Fibroblast of mammary gland (primary cell): ENCODE measurements at places on chromosomes 2 and 18.
A peak's percentile ranks its signal among the peaks of the same experiment; 100 is the strongest.

DNA sequence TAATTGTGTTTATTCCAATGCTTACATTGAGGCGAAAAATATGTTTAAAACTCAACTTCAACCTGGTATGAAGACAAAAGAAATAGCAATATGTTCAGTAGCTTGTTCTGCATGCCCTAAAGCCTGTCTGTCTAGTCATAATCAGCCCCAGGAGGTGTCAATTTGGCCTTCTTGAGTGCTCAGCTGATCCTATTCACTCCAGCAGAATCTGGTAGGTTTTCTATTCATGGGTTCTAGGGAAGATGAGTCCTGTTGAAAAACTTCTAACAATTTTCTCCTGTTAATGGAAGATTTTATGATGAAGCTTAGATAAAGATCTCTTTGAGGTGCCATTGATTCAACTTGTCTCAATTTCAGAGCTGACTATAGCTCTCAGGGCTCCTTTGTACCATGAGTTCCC lies 402.0 kb upstream of the UBE2E3 start:
- no peak for DNase-seq

DNA sequence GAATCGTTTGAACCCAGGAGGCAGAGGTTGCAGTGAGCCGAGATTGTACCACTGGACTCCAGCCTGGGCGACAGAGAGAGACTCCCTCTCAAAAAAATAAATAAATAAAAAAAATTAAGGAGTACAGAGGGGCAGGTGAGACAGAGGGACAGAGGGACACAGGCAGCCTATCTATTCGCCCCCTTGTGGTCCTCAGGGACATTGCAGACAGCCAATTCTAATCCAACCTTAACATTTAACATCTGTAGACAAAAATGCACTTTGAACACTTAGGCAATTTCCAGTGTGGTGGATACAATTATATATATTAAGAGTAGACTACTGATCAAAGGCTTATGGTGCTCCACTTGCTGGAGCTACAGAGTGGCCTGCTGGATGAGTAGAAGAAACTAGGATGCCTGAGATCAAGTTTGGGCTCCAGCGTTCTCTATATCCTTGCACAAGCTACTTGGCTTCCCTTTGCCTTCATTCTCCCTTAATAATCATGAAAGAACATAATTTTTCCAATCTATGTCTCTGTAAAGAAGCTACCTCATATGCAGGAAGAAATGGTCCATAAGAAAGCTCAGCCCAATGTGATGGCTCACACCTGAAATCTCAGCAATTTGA lies 8.2 kb upstream of the SMARCAL1 start:
- DNase-seq = peak; percentile 52

DNA sequence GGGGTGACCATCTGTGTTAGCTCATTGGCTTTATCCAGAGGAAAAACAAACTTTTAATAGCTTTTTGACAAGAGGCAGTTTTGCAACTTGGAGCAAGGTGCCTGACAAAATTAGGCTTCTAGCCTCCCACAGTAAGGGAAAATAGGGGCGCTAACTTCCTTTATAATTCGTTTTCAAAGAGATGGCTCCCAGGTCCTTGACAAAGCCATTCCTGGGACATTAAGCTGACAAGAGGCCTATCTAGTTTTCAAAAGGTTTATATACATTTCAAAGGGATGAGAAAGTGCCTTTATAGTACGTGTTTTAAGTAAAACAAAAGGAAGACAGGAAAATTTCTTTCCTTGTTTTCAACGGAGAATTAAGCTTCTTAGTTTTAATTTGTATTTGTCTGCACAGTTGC lies 159.4 kb upstream of the GCFC2 start:
- no peak for DNase-seq

DNA sequence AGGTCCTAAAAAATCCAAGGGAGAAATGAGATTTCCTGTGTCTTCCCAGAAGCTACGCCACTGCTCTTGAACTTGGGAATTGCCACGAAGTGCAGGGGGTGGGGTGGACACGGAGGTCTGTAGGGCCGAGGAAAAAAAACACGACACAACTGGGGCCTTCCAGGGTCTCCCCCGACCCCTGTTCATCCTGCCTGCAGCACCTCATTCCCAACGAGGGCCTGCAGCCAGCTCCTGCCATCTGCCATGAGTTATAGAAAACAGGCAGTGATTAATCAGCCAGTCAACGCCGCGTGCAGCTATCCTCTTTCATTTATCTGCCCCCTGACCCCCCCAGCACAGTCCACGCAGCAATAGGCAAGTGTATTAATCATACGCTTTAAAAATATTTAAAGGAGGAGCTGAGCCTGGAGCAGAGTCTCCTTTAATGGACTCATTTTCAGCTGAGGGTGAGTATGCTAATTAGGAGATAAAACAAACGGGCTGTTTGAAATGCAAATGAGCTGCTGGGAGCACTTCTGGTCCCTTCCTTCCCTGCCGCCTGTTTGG lies 209.9 kb downstream of the TFCP2L1 start:
- DNase-seq = peak; percentile 96

GRCh38 chr18:7669361-7669760 lies 102.2 kb downstream of the PTPRM start:
- DNase-seq = no peak

DNA sequence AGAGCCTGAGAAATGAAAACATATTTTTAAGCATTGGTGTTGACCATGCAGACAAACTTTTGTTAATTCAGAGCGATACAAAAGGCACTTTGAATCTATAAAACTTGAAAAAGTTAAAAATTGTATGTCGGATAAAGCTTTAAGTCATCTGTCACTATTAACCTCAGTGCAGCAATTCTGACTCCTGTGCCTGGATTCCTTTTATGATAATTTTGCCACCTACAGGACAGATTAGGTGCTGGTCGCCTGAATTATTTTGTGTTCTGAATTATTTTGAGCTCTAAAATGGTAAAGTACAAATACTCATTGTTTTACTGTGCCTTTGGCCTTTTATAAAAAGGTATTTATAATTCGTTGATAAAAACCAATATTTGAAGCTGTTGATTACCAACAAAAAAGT lies 19.4 kb upstream of the RNF138 start:
- no peak for DNase-seq

- DNase-seq = peak; percentile 86
Observed at GRCh38 chr2:20430461-20431300, 16.2 kb upstream of the RHOB start.

DNA sequence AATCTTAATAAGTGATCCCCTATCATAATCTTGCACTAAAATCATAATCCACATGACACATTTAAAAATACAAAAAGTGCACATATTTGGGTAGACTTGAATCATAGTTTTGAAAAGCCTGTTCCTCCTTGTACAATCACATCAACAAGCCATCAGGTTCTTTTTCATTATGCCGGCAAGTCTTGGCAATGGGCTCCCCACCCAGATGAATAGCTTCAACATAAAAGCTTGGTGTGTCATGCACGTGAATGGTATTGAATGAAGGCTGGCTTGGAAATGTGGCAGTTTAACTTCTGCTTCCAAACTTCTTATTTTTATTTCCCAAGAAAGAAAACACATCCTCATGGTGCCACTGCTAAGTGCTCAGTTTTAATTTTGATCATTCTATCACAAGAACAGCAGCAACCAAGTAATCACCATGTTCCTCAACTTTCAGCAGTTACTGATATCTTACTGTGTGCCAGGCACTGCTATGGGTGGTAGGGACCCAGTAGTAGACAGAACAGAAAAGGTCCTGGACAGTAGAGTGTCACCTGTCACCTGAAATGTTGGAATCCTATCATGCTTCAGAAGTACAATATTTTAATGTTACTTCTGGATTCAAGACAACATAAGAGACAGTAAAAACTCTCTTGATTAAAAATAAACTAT lies 89.9 kb downstream of the AP1S3 start:
- no peak for DNase-seq

DNA sequence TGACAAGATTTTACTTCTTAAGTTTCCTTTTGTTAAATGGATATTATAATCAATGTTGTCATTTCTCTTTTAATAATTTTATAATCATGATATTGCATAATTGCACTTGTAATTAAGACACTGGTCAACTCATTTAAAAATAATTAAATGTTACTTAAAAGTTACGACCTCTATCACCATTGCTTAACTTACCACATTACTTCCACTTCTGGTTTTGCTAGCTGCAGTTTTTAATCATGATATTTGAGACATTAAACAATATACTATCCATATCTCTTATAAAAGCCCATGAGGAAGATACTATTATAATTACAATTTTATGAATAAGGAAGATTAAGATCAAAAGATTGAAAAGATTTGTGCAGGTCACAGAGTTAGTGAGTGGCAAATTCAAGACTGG lies 502.0 kb downstream of the RNF144A start:
- no peak for DNase-seq

GRCh38 chr2:143906850-143907249 lies 613.1 kb downstream of the ZEB2 start:
- no peak for DNase-seq

- peak; percentile 73 for DNase-seq
Observed at GRCh38 chr2:230796280-230796862, 68.4 kb upstream of the ITM2C start.

GRCh38 chr2:64439194-64439593 lies 14.8 kb upstream of the LGALSL start:
- DNase-seq = no peak

- no peak for DNase-seq
Observed at GRCh38 chr2:7262727-7263126, 345.5 kb downstream of the RNF144A start.

- no peak for DNase-seq
Observed at GRCh38 chr2:198916548-198917080, 541.1 kb downstream of the SATB2 start.

DNA sequence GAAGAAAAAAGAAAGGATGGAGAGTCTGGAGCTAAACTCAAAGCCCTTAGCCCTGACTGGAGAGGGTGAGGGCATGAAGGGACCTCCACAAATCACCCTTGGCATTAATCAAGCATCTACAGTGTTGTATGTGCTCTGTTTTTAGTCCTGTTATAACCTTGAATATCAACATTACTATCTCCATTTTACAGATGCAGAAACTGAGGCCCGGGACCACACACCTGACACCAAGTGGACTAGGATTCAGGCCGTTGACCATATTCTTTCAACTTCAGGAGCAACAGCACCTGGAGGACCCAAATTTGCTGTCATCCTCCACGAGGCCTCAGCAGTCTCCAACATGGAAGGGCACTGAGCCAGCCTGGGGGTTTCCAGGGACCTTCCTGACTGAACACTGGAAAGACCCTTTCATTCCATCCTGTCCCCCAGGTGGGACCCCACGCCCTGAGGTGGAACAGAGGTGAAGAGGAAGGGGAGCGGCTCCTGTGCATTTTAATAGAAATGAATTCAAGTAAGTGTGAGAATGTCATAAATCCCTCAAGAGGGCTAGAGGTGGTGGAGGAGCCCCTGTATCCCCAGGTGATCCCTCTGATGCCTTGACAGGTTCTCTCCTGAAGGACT lies 41.0 kb downstream of the SERTAD2 start:
- DNase-seq = no peak

DNA sequence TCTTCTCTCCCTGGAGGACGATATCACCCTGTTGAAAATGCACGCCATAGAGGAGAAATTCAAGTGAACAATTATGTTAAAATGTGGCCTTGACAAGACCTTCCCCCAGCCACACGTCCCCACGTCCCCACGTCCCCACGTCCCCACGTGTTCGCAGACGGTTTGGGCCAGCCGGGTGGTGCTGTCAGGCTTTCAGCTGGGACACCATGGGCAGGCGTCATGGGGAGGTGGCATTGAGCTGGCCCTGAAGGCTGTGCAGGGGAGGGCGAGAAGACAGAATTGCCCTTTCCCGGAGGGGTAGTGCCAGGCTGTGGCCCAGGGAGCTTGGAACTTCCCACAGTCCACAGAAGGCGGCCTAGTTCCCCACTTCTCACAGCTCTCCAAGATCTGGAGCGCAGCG lies 240.7 kb upstream of the RAB6C start:
- no peak for DNase-seq

GRCh38 chr2:228646061-228646460 lies 464.6 kb upstream of the SPHKAP start:
- peak; percentile 77 for DNase-seq

- DNase-seq = no peak
Observed at GRCh38 chr18:74508821-74509225, 12.7 kb downstream of the CNDP2 start.

- peak; percentile 52 for DNase-seq
Observed at GRCh38 chr18:62460851-62461300, 61.9 kb upstream of the ZCCHC2 start.

DNA sequence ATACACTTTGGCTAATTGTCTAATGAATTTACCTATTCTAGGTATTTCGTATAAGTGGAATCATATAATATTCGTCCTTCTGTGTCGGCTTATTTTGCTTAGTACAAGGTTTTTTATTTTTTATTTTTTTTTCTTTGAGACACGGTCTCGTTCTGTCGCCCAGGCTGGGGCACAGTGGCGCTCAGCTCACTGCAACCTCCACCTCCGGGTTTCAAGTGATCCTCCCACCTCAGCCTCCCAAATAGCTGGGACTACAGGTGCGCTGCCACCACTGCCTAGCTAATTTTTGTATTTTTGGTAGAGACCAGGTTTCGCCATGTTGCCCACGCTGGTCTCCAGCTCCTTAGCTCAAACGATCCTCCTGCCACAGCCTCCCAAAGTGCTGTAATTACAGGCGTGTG lies 38.2 kb downstream of the PCBP1 start:
- no peak for DNase-seq

DNA sequence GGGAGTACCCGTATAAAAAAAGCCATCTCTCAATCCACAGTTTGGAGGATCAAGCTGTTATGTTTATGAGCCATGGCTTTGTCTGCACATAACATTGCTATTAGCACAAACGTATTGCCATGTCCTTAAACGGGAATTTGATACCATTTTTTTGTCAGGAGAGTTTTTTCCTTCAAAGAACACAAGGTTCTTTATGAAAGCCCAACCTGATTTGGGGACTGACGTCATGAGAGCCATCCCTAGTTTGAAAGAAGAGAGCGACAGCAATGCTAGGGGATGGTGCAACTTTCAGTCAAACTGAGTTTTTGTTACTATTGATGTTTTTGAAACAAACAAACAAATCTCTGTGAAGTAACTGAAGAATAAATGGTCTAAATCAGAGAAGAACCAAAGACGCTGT lies 376.6 kb downstream of the EIPR1 start:
- DNase-seq = no peak
